Activated CD8-positive, alpha-beta memory T cell treated with anti-CD3 and anti-CD28 coated beads for 1 hour (primary cell): ENCODE measurements at places on chromosomes 16 and 17.

DNA sequence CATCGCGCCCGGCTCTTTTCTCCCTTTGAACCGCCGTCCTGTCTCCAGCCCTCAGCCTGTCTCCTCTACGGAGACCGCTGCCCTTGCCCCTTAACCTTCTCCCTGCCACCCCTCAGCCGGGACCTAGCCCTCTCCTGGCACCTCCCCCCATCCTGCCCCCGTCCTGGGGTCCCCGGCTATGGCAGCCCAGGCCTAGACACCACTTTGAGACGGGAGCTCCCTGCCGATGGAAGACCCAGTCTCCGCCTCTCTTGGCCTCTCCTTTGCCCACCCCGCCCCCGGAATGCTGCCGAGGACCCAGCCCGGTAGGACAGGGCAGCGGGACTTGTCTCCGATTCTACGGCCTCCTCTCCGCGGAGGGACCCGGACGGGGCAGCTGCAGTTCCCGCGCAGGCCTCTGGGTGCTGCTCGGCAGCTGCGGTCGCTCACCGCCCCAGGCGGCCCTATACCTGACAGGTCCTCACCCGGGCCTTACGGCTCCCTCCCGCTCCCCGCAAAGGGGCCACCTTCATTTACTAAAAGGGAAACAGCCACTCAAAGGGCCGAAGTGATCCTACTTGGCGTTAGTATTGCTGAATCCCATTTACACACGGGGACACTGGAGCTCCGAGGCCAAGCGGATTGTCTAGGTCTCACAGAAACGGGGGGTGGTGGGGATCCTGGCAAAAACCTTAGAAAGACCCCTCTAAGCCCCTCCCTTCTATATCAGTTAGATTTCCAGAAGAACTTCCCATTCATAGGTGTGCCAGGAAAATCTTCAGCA lies 32.6 kb upstream of the TAC4 start:
- DNase-seq = peak; percentile 30

DNA sequence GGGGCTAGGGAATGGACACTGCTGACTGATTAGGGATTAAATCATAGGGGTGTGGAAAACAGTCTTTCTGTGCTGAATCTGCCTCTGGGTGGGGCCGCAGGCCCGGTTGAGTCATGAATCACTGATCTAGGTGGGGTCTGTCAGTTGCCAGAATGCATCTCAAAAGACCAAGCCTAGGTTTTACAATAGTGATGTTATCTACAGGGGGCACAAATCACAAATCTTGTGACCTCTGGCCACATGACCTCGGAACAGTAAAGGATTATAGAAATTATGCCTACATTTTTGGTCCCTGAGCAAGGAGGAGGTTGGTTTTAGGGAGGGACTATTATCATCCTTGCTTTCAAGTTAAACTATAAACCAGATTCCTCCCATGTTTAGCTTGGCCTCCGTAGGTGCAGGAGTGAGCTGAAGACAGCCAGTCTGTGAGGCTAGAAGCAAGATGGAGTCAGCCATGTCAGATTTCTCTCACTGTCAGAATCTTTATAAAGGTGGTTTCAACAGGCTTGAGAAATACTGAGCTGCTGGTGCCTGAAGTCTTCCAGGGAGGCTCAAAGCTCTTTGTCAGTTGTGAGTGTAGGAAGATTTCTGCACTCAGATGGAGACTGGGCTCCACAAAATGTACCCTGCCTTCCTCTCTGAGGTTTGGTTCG lies 12.9 kb downstream of the GNGT2 start:
- no peak for DNase-seq

DNA sequence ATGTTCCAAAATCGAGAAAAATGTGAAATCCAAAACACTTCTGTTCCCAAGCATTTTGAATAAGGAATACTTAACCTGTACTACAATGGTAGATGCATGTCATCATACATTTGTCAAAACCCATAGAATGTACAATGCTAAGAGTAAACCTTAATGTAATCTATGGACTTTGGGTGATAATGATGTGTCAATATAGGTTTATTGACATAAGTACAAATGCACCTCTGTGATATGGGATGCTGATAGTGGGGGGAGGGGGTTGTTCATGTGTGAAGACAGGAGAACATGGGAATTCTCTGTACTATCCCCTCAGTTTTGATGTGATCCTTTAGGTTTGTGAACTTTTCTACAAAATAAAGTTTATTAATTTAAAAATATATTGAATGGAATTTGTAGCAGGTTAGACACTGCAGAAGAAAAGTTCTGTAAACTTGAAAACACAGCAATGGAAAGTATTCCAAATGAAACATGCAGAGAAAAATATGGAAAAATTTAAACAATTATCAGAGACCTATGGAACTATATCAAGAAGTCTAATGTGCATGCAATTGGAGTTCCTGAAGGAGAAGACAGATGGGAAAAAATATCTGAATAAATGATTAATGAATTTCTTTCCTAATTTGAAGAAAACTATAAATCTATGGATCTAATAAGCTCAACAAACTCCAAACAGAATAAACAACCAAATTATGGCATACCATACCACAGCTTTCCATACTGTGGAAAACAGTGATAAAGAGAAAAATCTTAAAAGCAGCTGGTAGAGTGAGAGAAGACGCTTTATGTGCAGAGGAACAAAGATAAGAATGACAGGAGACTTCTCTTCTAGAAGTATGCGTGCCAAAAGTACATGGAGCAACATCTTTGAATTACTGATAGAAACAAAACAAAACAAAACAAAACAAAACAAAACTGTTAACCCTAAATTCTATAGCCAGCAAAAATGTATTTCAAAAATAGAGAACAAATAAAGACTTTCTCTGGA lies 34.7 kb upstream of the MSI2 start:
- DNase-seq = no peak

- DNase-seq = no peak
Measured at GRCh38 chr17:5381542-5381941, 37.9 kb downstream of the NUP88 start.

- no peak for DNase-seq
Measured at GRCh38 chr17:80516171-80516932, 28.3 kb upstream of the RPTOR start.

- no peak for DNase-seq
Measured at GRCh38 chr16:46583036-46583435, 38.1 kb downstream of the SHCBP1 start.

- no peak for DNase-seq
Measured at GRCh38 chr16:57303910-57304168, 19.4 kb upstream of the PLLP start.

GRCh38 chr16:13052431-13052830 lies 151.0 kb downstream of the SHISA9 start:
- no peak for DNase-seq

DNA sequence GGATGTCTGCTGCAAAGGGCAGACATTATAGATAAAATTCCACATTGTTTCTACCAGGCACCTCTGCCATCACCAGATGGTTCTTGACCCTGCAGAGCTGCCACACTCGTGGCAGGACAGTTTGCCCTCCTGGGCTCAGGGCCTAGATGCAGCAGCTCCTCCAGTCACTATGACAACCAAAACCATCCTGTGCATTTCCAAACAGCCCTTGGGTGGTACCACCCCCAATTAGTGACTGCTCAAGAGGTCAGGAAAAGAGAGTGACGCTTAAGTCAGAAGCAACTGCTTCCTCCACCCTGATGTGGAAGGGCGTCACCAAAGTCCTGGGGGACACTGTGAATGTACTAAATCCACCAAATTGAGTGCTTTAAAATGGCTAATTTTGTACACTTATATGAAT lies 109.2 kb downstream of the C16orf95 start:
- no peak for DNase-seq

- DNase-seq = no peak
Measured at GRCh38 chr16:57175896-57176295, 9.9 kb downstream of the PSME3IP1 start.

DNA sequence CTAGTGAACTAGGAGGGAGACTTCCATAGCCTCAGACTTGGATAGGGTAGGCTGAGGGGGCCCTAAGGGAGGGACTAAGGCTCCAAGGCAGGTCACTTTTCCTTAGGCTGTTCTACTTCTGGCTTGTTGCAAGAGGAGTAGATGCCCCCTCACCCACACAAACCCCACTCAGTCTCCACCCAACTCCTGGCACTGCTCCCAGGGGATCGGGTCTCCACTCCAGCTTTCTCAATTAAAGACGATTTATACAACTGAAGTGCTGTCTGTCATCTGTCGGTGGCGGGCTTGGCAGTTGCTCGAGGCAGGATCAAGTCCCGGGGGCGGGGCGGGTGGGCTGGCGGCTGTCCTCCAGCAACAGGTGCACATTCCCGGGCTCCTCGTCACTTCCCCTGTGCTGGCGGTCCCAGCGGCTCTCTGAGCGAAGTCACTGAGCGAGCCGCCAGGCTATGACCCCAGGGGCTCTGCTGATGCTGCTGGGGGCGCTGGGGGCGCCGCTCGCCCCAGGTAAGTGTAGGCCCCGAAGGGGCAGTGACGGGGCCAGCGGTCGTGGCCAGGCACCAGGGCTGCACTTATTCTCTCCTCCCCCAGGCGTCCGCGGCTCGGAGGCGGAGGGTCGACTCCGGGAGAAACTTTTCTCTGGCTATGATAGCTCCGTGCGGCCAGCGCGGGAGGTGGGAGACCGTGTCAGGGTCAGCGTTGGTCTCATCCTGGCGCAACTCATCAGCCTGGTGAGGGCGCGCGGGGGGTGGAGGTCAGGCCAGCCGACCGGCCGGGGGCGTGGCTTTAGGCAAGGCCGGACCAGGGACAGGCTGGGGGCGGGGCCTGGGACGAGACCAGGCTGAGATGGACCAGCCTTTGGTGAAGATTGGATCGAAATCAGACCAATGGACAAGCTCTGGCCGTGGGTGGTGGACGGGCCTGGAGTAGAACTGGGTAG lies at the start of gene CHRNB1:
Gene CHRNB1, plus strand, starts transcription at position 380 of the 937 bp plus-strand sequence. Its CDS starts 67 bp downstream, at position 447.
- no peak for DNase-seq

DNA sequence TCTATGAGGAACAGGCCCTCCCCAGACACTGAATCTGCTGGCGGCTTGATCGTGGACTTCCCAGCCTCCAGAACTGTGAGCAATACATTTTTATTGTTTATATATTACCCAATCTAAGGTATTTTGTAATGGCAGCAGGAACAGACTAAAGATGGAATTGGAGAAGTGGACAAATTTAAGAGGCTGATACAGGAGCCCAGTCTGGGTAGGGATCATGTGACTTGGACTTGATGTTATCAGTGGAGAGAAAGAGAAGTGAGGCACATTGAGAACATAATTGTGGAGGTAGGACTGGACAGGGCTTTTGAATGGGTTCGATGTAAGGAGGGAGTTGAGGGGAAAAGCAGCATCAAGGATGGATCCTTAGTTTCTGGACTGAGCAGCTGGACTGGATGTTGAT lies 93.8 kb downstream of the USP31 start:
- no peak for DNase-seq

DNA sequence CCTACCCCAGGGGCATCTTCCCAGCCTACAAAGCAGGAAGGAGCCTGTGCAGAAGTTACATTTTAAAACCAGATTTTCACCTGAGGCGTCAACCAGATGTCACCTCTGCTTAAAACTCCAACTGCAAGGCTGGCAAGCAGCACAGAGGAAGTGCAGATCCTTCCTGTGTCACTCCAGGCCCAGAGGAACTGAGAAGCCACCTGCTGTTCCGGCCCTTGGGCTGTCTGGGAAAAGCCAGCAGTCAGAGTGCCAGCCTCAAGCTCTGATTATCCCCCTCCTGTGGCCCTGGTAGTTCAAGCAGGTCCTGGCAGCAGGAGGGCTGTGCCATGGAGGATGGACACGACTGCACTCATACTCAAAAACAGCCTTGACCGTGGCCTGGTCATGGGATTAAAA lies 10.2 kb downstream of the POLR2C start:
- no peak for DNase-seq

DNA sequence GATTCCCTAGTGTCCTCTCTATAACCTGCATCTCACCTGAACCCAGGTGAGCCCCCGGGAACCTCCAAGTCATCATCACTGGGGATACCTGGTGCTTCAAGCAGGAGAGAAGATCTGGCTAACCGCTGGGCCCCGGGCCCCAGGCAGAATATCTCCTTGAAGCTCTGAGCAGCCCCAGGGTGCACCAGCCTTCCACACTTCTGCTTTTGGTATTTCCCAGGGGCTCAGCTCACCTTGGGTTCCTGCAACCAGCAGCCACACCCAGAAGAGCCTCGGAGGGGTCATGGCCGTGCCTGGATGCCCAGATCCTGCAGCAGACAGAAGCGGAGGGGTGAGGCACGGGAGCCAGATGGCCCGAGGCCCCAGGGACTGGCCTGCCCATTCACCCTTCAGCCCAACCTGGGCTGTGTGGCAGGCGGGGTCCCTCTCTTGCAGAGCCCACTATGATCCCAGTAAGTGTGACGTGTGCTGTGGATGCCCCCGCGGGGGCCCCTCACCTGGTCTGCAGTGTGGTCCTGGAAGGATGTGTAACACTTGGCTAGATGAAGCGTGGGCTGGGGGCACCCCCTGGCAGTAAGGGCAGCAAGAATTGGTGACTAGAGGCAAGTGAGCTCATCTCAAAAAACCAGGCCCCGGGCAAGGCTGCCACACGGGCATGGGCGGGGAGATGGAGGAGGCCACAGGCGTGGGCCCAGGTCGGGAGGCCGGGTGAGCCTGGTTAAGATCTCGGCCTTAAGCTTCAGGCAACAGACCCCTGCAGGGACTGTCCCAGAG lies 2.6 kb downstream of the LGALS3BP start:
- no peak for DNase-seq

DNA sequence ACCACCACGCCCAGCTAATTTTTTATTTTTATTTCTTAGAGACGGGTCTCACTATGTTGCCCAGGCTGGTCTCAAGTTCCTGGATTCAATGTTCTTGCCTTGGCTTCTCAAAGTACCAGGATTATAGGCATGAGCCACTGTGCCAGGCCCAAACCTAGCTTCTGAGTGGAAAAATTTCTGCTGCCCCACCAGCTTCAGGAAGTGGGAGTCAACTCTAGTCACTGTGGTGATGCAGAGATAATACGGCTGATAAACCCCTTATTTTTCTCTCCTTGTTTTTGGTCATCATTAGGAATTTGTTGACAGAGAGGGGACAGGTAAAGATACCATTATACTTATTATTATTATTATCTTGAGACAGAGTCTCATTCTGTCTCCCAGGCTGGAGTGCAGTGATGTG lies 27.8 kb upstream of the PHOSPHO1 start:
- no peak for DNase-seq

- DNase-seq = no peak
Measured at GRCh38 chr17:73639932-73640331, 4.3 kb downstream of the SDK2 start.

DNA sequence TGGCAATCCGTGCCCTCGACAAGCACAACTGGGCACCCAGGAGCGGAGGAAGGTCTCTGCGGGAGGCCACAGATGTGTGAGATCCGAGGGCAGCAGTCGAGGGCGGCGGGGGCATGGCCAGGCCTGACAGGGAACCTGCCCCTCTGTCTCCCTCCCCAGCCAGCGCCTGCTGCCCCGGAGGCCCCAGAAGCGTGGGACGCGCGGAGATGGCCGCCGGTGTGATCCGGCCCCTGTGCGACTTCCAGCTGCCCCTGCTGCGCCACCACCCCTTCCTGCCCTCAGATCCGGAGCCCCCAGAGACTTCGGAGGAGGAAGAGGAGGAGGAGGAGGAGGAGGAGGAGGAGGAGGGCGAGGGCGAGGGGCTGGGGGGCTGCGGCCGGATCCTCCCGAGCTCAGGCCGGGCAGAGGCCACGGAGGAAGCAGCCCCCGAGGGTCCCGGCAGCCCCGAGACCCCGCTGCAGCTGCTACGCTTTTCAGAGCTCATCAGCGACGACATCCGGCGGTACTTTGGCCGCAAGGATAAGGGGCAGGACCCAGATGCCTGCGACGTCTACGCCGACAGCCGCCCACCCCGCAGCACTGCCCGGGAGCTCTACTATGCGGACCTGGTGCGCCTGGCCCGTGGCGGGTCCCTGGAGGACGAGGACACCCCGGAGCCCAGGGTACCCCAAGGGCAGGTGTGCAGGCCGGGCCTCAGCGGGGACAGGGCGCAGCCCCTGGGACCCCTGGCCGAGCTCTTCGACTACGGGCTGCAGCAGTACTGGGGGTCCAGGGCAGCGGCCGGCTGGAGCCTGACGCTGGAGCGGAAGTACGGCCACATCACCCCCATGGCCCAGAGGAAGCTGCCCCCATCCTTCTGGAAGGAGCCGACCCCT lies 1.7 kb downstream of the PERCC1 start:
- no peak for DNase-seq
